SHP77 treated with DMSO at 0.1 percent for 48 hours (cell line): ENCODE measurements at places on chromosomes 4 and X.

GRCh38 chr4:180581061-180581460 lies 1662.1 kb upstream of the TENM3 start:
- DNase-seq = no peak

DNA sequence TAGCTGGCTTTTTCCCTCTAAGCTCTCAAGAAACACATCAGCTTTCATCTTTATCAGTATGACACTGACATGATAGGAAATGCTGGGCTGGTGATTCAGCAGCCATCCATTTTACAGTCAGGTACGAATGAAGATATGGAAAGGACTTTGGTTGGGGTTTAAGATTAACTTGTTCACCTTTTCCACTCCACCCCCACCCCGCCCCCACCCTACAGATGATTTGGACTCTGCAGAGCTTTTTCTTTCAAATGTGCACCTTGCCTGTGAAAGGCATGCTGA lies 132.6 kb downstream of the AKAP4 start:
- no peak for DNase-seq

DNA sequence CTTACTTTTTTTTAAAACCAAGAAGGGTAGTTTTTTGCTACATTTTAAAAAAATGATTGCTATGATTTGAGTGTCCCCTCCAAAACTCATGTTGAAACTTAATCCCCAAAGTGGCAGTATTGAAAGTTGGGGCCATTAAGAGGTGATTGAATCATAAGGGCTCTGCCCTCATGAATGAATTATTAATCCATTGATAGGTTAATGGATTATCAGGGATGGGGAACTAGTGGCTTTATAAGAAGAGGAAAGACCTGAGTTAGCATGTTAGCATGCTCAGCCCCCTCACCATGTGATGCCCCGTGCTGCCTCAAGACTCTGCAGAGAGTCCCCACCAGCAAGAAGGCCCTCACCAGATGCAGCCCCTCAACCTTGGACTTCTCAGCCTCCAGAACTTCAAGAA lies 31.0 kb downstream of the SMIM43 start:
- no peak for DNase-seq

- DNase-seq = no peak
Observed at GRCh38 chr4:6271701-6272465, 2.2 kb downstream of the WFS1 start.

GRCh38 chr4:142850478-142850877 lies 4.4 kb upstream of the INPP4B start:
- DNase-seq = no peak

- DNase-seq = no peak
Observed at GRCh38 chrX:123085311-123085940, 98.7 kb upstream of the GRIA3 start.

DNA sequence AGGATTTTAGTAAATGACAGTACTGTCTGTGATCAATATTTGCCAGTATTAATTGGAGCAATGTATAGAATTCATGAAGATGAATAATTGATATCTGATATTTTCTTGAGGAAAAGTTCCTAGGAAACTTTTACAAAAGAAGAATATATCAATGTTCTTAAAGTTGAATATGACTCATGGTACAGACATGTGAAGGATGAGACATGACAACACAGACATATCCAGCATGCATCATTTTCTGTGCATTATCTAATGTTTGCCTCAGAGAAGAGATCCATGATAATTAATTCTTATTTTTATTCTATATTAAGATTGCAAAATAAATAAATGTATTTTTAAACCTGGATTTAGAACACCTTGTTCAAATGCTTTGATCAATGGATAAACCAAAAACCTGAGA lies 452.9 kb upstream of the EPHA5 start:
- no peak for DNase-seq

DNA sequence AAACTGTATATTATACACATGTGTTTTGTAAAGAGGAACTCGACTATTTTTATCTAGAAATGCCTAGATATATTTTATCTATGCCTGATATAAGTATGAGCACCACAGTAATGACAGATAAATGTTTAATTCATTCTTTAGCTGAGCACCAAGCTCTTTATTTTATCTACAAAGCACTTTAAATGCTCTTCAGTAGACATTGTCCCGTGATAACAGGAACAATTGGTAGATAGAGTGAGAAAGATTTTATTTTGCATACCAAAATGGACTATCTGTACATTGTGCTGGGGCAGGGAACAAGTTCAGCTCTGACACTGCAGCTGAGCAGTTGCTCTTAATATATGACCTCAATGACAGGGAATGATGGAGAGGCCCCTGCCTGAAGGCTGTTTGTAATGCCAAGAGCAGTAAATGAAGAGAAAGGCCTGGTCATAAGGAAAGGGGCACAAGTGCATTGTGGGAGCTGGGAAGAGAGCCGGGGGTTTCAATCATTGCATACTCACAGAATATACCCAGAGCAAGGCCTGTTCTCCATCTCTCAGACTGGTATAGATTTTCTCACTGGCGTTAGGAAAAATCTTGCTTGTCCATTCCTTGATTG lies 57.3 kb downstream of the SEPTIN11 start:
- DNase-seq = no peak

GRCh38 chrX:123607806-123608205 lies 125.0 kb downstream of the THOC2 start:
- DNase-seq = no peak
